Osteocyte (in vitro differentiated cells): ENCODE measurements at places on chromosomes 13 and 19. TPM values are rescaled to one million over a fixed set of nuclear protein-coding genes. Genes with fewer than 3 reads are reported as not detected.

- H3K4me3 ChIP-seq = no peak overlapping the region
- no peaks in the 10 kb centered on the region for H3K36me3 ChIP-seq
- no peak for DNase-seq
- no peaks in the 10 kb centered on the region for H3K4me1 ChIP-seq
These were observed 8.8 kb upstream of the ZNF808 start for GRCh38 chr19:52518646-52519045.

DNA sequence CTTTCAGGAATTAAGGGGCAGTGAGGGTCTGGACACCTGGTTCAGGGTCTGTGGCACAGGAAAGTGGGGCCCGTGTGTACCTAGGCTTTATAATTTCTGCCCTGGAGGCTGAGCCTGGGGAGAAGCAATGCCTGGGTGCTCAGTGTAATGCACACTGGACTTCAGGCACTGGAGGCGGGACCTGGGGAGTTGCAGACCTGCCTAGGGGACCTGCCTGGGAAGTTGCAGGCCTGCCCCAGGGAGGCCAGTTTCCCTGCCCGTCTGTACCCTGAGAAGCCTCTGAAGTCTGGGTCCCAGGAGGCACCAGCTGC lies 2.5 kb upstream of the TMEM59L start:
- H3K4me3 ChIP-seq = no peak overlapping the region
- no peak overlapping the region for H3K27ac ChIP-seq
- H3K36me3 ChIP-seq = peaks cover 4% of the 10 kb centered on the region
- peaks cover 25% of the 10 kb centered on the region for H3K4me1 ChIP-seq
- peaks cover 53% of the 10 kb centered on the region for H3K27me3 ChIP-seq

GRCh38 chr13:106213028-106213757 lies 322.3 kb downstream of the EFNB2 start:
- peak overlapping the region; percentile 7 for H3K27ac ChIP-seq
- H3K4me3 ChIP-seq = no peak overlapping the region
- no peaks in the 10 kb centered on the region for H3K36me3 ChIP-seq
- no peak for DNase-seq
- H3K27me3 ChIP-seq = no peaks in the 10 kb centered on the region

GRCh38 chr19:34178274-34178610 lies 5.9 kb downstream of the LSM14A start:
- H3K27ac ChIP-seq = no peak overlapping the region
- H3K4me3 ChIP-seq = no peak overlapping the region
- H3K27me3 ChIP-seq = no peaks in the 10 kb centered on the region
- peaks cover 20% of the 10 kb centered on the region for H3K36me3 ChIP-seq

GRCh38 chr19:45764945-45765701 lies 3.9 kb downstream of the SIX5 start:
- H3K27ac ChIP-seq = peak overlapping the region; percentile 38
- DNase-seq = no peak
- peaks cover 23% of the 10 kb centered on the region for H3K4me1 ChIP-seq
- no peaks in the 10 kb centered on the region for H3K27me3 ChIP-seq
- H3K36me3 ChIP-seq = peaks cover 3% of the 10 kb centered on the region
- H3K4me3 ChIP-seq = peak overlapping the region; percentile 22

GRCh38 chr19:12260861-12261260 lies 33.8 kb downstream of the ZNF44 start:
- no peak overlapping the region for H3K4me3 ChIP-seq
- no peak overlapping the region for H3K27ac ChIP-seq
- H3K4me1 ChIP-seq = no peaks in the 10 kb centered on the region
- DNase-seq = no peak

GRCh38 chr19:2491130-2491801 lies 15.3 kb downstream of the GADD45B start:
- H3K4me1 ChIP-seq = peaks cover 64% of the 10 kb centered on the region
- H3K27ac ChIP-seq = peak overlapping the region; percentile 96
- no peaks in the 10 kb centered on the region for H3K27me3 ChIP-seq

DNA sequence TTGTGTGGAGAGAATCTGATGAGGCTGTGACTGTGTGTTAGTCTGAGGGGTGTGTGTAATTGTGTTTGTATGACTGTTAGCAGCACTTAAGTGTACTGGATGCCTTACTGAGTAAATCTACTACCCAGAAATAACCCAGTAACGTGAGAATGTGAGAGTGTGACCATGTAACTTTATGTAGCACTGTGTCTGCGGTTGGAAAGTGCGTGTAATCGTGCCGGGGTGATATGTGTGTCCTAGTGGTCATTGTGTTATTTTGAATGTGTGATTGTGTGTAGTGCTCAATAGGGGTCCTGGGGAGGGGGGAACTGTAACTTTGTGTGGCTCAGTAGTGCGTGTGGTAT lies 550 bp downstream of the ZNF383 start:
- peaks cover 34% of the 10 kb centered on the region for H3K36me3 ChIP-seq
- H3K4me1 ChIP-seq = peaks cover 20% of the 10 kb centered on the region
- H3K27me3 ChIP-seq = no peaks in the 10 kb centered on the region
- peak overlapping the region; percentile 97 for H3K4me3 ChIP-seq

GRCh38 chr13:40992678-40993518 lies 26.2 kb downstream of the ELF1 start:
- no peaks in the 10 kb centered on the region for H3K27me3 ChIP-seq
- DNase-seq = no peak
- peaks cover 15% of the 10 kb centered on the region for H3K4me1 ChIP-seq
- peak overlapping the region; percentile 75 for H3K27ac ChIP-seq
- no peaks in the 10 kb centered on the region for H3K36me3 ChIP-seq

- no peak overlapping the region for H3K4me3 ChIP-seq
- no peaks in the 10 kb centered on the region for H3K4me1 ChIP-seq
- H3K36me3 ChIP-seq = no peaks in the 10 kb centered on the region
- no peaks in the 10 kb centered on the region for H3K27me3 ChIP-seq
- DNase-seq = no peak
These were observed 76.6 kb downstream of the ZNF208 start for GRCh38 chr19:21934131-21934530.

DNA sequence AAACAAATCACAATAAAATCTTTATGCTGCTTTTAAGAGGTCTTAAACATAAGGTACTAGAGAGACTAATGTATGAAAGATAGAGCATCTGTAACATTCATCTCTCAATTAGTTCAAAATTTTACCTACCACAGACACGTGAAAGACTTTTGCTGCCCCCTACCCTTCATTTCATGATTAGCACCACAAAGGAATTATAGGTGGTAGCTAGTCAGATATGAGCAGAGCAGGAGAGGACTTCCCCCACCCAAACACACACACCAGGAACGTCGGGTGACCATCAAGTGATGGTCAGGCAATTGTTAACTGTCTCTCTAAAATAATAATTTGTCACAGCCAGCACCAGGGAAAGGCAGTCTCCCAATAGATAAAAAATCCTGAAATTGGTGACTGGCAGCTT lies 1531.7 kb upstream of the SPRY2 start:
- no peak for DNase-seq
- no peaks in the 10 kb centered on the region for H3K27me3 ChIP-seq
- H3K27ac ChIP-seq = no peak overlapping the region
- H3K4me1 ChIP-seq = no peaks in the 10 kb centered on the region
- no peaks in the 10 kb centered on the region for H3K36me3 ChIP-seq

- H3K36me3 ChIP-seq = no peaks in the 10 kb centered on the region
- no peak within 1 kb of the TSS for H3K4me3 ChIP-seq
- no peaks in the 10 kb centered on the region for H3K27me3 ChIP-seq
- peak; percentile 59 for DNase-seq
- H3K4me1 ChIP-seq = no peaks in the 10 kb centered on the region
- H3K27ac ChIP-seq = no peak within 1 kb of the TSS
These were observed at the start of gene SLC7A9 for GRCh38 chr19:32869369-32869965. SLC7A9 (minus strand) TSS chr19:32869767; CDS start chr19:32868534, 1,233 bp downstream.

DNA sequence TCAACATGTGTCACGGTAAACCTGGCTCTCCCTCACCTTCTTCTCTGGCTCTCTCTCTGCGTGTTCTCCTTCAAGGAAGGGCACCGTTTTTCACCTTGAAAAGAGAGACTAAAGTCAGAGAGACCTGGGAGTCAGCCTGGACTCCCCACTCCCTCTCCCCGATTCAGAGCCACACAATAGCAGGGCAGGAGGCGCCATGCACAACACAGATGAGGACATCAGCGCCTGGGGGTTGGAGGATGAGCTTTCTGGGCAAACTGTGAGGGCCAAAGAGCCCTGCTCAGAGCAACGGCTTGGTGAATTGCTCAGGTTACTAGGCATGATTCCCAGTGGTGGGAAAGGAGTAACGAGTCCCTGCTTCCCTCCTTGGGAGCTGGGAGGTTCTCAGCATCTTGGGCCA lies 32.3 kb downstream of the HSPH1 start:
- H3K4me1 ChIP-seq = no peaks in the 10 kb centered on the region
- no peak for DNase-seq
- H3K27me3 ChIP-seq = peaks cover 44% of the 10 kb centered on the region
- H3K27ac ChIP-seq = no peak overlapping the region

DNA sequence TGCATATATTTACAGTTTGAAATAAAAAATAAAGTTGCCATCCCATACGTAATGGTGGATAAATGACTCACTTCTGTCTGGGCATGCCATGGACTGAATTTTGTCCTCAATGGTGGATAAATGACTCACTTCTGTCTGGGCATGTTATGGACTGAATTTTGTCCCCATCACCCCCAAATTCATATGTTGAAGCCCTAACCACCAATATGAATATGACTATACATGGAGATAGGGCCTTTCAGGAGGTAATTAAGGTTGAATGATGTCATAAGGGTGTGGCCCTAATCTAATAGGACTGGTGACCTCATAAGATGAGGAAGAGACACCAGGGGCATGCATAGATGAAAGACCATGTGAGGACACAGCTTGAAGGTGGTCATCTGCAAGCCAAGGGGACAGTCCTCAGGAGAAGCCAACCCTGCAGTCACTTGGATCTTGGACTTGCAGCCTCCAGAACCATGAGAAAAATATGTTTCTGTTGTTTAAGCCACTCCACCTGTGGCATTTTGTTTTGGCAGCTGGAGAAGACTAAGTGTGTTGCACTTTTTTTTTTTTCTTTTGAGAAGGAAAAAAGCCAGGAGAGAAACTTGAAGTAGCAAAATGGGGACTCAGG lies 41.8 kb downstream of the RFC3 start:
- no peak overlapping the region for H3K4me3 ChIP-seq
- H3K36me3 ChIP-seq = peaks cover 4% of the 10 kb centered on the region
- no peaks in the 10 kb centered on the region for H3K27me3 ChIP-seq
- no peak for DNase-seq
- no peaks in the 10 kb centered on the region for H3K4me1 ChIP-seq

DNA sequence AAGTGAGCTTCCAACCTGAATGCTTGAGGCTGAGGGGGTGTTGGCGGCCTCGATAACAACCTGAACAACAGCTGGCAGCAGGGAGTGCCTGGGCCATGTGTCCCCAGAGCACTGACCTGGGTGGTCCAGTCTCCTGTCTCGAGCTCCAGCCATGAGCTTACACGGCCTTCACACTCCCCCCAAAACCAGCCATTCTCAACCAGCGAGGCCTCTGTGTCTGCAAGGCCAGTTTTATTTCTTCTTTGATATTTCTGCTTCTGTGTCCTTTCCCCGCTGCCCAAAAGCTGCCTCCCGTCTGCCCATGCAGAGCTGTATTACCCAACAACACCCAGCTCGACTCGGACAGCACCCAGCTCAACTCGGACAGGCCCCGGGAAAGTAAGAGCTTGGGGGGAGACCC lies 32.5 kb upstream of the TFDP1 start:
- H3K36me3 ChIP-seq = peaks cover 35% of the 10 kb centered on the region
- H3K4me1 ChIP-seq = peaks cover under 1% of the 10 kb centered on the region
- H3K4me3 ChIP-seq = no peak overlapping the region
- DNase-seq = peak; percentile 66
- no peak overlapping the region for H3K27ac ChIP-seq

- peaks cover 19% of the 10 kb centered on the region for H3K4me1 ChIP-seq
- H3K27me3 ChIP-seq = no peaks in the 10 kb centered on the region
- H3K4me3 ChIP-seq = no peak overlapping the region
- no peak for DNase-seq
These were observed 29.4 kb downstream of the ATP4B start for GRCh38 chr13:113628291-113629270.

DZIP1 gene
- 45.0 and 50.8 TPM in 2 replicates for total RNA-seq

STOML3 gene
- total RNA-seq = not detected in 2 replicates

NLRP9 gene
- not detected in 2 replicates for total RNA-seq

CLIP3 gene
- 72.8 and 78.3 TPM in 2 replicates for total RNA-seq

IZUMO2 gene
- not detected in 2 replicates for total RNA-seq

LGALS4 gene
- total RNA-seq = 0.31 TPM in 1 of 2 replicates, not detected in the other

LENG9 gene
- 11.0 and 11.1 TPM in 2 replicates for total RNA-seq

PSG6 gene
- not detected in 2 replicates for total RNA-seq

STK11 gene
- total RNA-seq = 60.8 and 61.3 TPM in 2 replicates
